ENCODE measurements at places on chromosomes 7 and 10.

- no peak for DNase-seq
These were observed 55.7 kb downstream of the ADK start for GRCh38 chr10:74206746-74207145.

DNA sequence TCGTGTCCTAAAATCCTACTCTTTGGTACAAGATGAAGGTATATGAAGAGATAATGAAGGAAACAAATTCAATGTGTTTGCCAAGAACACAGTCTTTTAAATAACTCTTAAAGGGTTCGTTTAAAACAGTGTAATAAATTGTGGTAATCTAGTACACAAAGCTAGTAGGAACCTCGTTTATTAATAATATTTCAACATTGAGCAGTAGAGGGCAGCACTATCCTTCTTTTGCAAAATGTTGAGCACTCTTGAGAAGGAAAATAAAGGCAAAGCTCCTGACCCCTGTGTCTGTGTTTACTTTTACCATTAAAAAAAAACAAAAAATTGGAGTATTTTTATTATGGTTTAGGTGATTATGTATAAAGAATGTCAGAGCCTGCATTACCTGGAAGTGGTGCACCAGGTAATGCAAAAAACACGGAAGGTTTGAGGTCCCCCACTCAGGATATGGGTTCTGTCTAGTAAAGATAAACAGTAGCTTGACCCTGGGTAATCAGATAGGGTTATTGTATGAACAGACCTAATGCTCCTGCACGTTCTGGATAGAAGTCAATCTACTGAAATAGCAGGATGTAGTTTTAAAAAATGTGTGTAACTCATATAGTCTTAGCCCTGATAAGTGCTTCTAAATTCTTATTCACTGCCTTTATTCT, 5.7 kb upstream of the GOT1 start:
- no peak for DNase-seq

DNA sequence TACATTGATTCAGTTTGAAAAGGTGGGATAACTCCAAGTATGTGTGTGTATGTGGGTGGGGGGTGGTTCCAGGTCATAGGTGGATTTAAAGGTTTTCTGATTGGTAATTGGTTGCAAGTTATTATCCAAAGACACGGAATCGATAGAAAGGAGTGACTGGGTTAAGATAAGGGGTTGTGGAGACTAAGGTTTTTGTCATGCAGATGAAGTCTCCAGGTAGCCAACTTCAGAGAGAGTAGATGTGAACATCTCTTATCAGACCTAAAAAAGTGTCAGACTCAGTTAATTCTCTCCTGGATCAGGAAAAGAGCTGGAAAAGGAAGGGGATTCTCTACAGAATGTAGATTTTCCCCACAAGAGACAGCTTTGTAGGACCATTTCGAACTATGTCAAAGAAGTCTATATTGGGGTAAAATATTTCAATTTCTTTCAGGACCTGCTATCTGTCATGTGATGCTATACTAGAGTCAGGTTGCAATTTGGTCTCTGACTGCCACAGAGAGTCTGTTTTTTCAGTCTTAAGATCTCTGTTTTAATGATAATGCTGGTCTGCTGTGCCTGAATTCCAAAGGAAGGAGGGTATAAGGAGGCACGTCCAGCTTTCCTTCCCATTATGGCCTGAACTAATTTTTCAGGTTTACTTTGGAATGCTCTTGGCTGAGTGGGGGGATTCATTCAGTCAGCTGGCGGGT, 3.6 kb downstream of the C7orf57 start:
- no peak for DNase-seq

DNA sequence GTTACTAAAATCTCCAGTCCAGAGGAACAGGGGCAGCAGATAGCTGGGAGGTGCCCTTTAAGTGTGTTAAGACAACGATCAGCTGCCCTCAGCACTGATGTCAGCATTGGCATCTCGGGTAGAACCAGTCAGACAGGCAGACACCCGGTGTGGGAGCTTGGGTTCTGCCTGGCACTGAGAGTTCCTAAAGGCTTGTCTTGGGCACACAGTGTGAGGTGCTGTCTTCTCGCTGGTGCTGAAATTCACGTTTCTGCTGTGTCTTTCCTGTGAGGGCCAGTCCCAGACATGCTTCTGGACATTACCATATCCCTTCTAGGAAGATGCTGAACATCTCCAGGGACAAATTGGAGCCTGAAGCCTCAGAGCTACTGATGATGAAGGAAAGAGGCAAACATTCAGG, 156.2 kb downstream of the DNAJB6 start:
- no peak for DNase-seq

GRCh38 chr10:104424719-104425118, 71.1 kb downstream of the CFAP58 start:
- DNase-seq: no peak

- no peak for DNase-seq
These were observed 131.1 kb upstream of the ABCB5 start for GRCh38 chr7:20484356-20484755.

DNA sequence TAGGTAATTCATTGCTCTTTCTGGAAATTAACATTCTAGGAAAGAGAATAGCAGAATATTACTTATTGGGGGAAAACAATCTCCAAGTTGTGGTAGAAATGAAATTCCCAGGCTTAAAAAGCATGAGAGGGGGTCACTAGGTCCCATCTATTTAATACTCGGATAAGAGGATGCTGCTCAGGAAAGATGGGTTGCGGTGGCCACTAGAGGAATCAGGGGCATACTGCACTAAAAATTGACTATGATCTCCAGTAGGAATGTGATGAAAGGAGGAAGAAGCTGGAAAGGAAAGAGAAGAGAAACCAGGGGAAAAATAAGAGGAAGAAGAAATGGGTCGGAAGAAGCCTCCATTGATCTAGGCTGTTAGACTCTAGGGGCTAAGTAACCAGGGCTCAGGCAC, 192.8 kb downstream of the GPAM start:
- DNase-seq: no peak

DNA sequence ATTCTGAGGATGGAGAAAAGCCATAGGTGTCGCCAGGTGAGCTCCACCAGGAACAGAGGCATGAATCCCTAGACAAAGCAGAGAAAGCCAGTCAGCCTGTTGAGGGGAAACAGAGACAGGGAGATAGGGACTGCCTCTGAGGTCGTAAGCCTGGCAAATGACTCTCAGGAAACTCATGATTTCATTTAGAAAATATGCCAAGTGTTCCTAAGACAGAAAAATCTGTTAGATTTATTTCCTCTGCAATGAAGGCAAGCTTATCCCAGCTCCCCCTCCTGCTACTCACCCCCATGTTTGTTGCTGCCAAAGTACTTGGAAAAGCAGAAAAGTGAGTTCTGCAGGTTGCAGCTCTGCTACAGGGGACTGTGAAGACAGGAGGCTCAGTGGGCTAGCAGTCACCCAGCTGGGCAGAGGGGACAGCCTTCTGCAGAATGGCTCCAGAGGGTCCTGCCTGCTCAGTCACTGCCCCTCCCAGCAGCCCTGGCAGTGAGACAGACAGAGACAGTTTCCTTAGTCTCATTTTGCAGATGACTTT, 184.3 kb downstream of the ADRA2A start:
- no peak for DNase-seq

GRCh38 chr7:51073171-51073570, 243.4 kb downstream of the COBL start:
- DNase-seq: no peak

- no peak for DNase-seq
These were observed 60.4 kb upstream of the KCNIP2 start for GRCh38 chr10:101903827-101904550.

DNA sequence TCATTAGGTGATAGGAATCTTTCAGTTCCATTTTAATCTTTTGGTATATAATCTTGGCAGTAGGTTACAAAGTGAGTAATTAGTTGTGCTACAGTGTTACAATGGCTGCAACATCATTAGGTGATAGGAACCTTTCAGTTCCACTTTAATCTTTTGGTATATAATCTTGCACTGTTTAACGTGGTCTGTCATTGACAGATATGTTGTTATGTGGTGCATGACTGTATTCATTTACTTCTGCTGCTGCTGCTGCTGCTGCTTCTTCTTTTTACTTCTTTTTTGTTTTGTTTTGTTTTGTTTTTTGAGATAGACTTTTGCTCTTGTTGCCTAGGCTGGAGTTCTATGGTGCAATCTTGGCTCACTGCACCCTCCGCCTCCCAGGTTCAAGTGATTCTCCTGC, 28.6 kb downstream of the ST7 start:
- no peak for DNase-seq

GRCh38 chr7:140639366-140640053, 1.1 kb downstream of the DENND2A start:
- no peak for DNase-seq

DNA sequence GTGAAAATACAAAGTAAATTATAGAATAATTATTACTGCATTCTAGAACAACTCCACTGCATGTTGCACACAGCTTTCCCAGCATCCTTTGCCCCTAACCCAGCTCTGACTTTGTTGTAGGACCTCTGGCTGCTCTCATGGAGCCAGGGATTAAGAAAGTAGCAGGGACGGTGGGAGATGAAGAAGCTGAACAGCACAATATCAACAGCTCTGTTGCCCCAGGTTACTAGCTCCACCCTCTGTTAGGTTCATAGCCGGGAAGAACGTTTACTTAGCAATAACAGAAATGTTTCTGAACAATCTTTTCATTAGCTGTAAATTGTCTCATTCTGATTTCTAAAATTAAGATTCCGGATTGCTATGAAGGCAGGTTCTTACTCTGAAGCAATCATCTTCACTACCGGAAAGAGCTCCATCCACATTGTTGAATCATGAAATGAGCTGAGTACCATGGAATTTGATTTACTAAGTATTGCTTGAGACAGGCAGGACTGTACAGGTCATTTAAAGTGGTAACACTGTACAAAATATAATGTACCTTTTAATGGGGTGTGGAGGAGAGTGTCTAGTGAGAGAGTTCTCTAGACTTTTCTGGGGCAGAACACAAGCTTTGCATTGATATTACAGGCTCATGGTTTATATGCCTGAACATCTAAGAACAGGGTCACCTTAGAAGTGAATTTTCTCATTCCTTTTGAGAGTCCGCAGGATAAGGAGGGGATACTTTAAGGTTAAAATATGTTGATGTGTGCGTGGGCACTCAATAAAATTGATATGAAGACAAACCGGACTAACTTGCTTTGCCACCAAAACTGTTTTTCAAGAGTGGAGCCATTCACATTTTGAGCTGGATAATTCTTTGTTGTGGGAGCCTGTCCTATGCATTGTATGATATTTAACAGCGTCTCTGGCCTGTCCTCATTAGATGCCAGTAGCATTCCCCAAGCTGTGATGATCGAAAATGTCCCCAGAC, 20.8 kb upstream of the RAB18 start:
- no peak for DNase-seq

DNA sequence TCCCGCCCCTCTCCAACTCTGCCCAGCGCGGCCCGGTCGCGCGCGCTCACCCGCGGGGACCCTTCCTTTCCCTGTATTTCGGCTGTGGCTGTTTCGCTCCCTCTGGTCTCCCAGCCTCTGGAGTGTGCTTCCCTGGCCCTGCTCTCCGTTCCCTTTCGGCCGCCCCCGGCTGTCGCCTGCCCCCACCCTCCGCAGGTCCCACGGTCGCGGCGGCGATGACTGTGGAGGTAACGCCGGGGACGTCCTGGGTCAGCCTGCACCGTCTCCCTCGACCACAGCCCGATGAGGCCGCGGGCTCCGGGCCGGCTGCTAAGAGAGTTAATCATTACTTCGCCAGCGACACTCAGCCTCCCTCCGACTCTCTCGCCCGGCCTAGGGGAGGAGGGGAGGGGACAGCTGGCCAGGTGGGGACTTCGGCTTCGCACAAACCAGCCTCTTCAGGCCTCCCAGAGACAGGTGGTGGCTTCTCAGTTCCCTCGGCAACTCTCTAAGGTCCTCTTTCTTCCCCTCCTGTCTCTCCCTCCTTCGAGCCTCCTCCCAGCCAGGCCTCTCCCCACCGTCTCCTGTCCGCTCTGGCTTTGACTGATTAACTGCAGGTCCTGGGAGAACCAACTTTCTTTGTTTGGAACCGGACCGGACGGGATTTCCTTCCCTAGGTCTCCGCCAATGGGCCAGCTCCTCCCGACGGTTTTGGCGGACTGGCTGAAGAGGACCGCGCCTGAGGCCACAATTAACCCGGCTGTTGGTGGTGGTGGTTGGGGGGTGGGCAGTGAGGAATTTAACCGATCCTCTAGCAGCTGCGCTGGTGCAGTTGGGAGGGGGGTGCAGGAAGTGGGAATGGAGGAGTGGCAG, 5.6 kb upstream of the PAX2 start:
- no peak for DNase-seq

Measured in activated T-cell treated with anti-CD3 and anti-CD28 coated beads for 48 hours (primary cell).